Left forelimb (tissue), 1 donor: ENCODE measurements at places on chromosomes 12 and 14.

DNA sequence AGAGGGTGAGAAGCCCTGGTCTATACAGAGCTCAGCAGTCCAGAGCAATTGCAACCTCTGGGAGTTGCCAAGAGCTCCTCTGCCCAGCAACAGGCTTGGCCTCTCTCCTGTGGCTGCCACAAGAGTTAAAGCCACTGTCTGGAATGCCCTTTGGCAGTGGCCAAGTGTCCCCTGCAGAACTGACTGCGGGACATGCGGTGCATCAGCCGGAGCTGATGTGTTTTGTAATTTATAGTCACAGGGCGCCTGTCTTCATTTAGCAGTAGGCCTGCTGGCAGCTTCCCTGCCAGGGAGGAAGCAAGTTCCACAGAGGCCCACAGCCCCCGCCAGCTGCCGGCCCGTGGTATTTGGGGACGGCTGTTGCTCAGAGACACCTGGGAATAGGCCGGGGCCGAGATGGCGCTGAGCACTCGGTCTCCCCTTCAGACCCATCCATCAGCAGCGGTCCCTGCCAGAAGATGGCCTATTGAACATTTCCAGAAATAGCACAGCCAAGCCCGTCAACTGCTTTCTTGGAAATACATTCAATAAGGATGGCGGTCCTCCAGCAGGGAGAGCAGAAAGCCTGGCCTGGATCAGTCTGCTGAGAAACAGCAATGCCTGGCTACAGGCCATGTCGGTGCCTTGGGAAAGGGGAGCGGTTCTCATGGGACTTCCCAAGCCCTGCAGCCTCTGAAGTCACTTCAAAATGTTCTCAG lies 217.4 kb downstream of the CRADD start:
- peak; percentile 90 for DNase-seq

- no peak for DNase-seq
These were observed 80.6 kb downstream of the BTG1 start for GRCh38 chr12:92065018-92065499.

GRCh38 chr12:113361574-113362370 lies 3.4 kb downstream of the PLBD2 start:
- no peak for DNase-seq

DNA sequence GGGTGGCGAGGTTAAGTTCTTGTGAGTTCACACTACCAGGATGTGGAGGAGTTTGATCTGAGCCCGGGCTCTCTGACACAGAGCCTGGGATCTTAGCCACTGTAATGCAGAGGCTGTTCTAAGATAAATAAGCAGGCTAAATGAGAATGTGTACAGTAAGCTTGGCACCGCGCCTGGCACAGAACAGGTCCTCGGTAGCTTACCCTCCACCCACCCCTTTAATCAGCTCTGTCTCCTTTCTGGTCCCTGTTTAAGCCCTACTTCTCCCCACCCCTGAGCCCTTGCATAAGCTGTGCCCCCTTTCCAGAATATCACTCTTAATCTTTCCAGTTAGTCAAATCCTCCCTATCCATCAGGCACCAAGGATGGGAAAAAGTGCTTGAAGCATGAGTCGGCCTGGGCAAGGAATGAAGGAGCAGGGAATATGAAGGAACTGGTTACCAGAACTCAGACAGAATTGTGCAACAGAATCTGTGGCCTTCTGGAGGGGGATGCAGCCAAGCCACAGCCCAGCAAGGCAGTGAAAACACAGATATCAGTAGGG lies 32.8 kb upstream of the CMKLR1 start:
- no peak for DNase-seq

DNA sequence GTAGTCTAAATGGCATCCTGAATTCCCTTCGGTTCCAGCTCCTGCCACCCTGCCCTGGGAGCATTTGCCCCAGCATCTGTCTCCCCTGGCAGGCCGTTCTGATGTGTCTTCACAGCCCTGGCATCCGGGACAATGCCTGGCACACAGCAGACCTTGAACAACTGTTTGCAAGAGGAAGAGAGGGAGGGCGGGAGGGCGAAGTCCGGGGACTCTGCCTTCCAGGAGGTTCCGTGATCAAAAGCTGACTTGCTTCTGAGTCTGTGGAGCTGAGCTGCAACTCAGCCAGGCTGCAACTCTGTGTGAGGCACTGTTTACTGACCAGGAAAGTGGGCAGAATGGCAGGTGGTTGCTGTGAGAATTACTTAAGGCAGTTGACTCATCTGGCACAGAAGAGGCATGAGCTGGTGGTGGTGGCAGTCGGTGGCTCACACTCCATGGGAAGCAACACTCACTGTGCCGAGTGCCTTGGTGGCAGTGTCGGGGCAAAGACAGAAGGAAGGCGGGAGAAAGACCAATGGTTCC lies 61.1 kb upstream of the DLK1 start:
- peak; percentile 80 for DNase-seq

DNA sequence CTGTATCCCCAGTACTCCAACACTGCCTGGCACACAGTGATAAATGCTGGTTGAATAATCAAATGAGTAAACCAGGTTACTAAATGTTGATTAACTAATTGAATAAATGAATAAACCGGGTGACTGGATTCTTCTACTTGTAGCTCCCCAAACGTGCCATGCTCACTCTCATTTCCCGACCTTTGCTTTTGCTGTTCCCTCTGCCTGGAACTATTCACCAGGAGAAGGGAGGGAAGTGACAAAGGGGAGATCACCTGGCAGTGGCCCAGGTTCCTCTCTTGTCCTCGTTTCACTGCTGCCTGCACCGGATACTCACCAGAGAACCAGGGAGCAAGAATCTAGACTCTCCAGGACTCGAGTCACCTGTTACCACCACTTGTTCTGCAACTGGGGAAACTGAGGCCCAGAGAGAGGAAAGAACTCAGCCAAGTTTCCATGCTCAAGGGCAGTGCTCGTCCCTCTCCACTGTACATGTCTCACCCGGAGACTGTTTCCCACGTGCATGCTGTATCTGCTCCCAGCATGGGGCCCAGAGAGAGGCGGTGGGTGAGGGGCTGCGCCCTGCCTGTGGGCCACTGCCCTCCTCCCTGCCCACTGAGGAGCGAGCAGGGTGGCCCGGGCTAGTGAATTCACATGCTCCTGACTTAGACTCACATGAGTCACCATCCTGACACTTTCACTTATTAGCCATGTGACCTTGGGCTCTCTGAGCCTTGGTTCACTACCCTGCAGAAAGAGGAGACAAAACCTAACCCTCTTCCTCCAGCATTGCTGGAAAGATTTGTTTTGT lies 17.7 kb upstream of the POP5 start:
- no peak for DNase-seq

- DNase-seq = peak; percentile 84
These were observed 4.7 kb downstream of the LRIG3 start for GRCh38 chr12:58915634-58916033.

DNA sequence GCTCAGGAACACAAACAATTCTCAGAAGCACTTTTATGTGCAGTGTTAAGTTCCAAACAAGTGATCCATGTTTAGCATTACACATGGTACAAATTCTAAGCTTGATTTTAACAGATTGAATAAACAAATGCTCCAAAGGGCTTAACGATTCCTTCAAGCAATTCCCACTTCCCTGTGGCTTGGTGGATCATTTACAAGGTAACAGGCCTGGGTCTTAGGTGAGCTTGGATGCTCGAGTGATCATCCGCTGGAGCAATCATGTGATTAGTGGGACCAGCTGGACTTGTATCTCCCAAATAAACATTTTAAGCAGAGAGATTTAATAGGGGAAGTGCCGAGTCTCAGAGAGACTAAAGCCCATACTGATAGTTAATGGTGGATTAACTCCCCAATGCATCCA lies 70.7 kb downstream of the CALM1 start:
- no peak for DNase-seq

GRCh38 chr14:99062772-99063418 lies 209.1 kb downstream of the BCL11B start:
- DNase-seq = no peak

GRCh38 chr12:13442457-13442856 lies 245.9 kb downstream of the EMP1 start:
- no peak for DNase-seq

DNA sequence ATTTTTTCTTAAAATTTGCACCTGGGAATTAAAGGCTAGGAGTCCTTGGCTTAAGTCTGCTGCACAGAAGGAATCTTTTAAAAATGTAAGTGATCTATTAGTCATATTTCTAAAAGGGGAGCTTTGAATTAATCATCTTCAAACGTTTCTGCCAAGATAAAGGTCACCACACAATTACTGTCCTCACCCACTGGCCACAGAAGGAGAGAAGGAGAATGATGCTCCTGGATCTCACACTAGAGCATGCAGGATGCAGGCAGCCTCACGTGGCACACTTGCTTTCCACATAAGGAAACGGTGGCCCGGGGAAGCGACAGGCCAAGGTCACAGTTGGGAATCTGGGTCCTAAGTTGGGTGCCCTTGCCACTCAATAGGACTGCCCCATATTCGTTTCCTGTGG lies 16.9 kb downstream of the PLEKHG7 start:
- DNase-seq = no peak

DNA sequence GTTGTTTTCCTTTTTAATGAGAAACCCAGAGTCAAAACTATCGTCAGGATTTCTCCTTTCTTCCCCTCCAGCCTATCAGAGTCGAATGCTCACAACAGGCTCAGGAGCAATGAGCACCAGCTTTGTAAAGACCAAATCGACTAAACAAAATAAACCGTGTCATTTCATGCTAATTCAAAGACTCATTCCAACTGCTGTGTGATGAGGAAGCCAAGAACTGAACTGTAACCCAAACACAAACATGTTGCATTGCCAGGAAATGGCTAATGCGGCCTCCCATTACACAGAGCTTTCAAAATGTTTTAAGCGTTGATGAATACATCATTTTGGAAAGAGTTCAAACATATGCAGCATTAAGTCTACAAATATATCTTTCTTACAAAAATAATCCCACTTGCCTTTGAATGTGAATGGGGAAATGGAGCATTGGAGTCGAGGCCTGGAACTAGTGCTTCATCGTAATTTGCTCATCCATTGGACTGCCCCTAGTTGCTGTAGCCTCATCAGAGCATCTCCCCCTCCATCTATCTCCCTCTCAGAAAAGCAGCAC lies 349.5 kb downstream of the GXYLT1 start:
- DNase-seq = no peak

DNA sequence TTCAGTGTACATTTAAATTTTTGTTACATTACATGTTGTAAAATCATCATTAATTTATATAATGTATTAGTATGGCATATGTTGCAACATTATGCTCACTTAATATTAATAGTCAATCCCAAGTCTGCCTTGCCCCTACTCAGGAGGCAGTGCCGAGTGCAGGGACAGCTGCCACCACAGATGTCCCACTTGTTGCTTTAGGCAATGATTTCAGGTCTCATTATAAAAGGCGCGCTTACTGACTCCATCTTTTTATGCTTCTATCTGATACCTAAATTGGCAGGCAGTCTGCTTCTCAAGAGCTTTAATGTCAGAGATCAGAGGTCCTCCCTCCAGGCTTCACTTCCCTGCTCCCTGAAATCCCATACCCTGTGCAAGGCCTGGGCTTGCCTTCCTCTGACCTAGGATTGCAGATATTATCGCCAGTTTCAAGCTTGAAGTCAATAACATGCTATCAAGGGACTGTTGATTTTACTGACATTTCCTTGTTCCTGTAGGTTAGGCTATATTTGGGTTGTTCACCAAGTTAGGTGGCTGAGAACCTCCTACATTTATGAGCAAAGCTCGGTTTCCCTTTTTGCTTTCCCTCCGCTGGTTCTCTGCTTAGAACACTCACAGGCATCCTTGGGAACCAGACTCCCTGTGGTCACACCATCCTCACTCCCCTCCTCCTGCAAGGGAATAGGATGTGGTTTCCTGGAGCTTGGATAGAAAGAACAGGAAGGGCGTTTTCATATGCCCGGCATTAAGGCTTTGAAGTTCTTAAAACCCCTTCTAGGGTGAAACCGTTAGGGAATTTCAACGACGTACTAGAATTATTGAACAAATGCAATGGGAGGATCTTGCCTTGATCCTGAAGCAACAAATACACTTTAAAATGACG lies 208.4 kb upstream of the FKBP4 start:
- no peak for DNase-seq
